ENCODE measurements at places on chromosomes 11 and 22. TPM values are rescaled to one million over a fixed set of nuclear protein-coding genes. Genes with fewer than 3 reads are reported as not detected.
A peak's percentile ranks its signal among the peaks of the same experiment; 100 is the strongest.

- no peak for DNase-seq
Measured at GRCh38 chr22:24985826-24986214, 33.3 kb downstream of the KIAA1671 start.

DNA sequence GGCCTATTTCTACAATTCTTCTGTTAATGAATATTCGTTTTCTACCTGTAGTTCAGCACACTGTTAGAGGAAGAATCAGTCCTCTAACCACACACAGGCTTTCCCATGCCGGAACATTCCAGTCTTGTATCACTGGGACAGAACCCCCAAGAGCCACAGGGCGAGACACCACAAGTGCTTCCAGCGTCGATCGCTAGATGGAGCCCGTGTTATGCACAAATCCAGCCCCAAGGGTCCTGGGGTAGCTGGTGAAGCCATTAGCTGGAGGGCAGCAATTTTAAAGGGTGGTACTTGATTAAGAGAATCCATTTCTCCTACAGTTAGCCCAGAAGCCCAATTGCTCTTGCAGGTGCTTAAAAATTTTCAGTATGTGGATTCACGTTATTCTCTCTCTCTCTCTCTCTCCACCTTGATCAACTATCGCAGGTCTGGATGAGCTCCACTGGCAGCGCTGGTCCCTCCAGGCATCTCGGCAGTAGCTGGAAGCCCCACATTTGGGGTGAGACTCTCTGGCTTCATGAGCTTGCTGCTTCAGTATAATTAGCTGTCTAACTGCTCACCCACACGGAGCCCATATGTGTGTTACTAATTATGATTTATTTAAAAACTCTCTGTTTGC, 148.2 kb upstream of the SNX19 start:
- DNase-seq = peak; percentile 16

The THYN1 gene
- 89.4 TPM for total RNA-seq

The C11orf21 gene
- not detected for total RNA-seq
